ENCODE measurements at places on chromosomes 4 and X.

DNA sequence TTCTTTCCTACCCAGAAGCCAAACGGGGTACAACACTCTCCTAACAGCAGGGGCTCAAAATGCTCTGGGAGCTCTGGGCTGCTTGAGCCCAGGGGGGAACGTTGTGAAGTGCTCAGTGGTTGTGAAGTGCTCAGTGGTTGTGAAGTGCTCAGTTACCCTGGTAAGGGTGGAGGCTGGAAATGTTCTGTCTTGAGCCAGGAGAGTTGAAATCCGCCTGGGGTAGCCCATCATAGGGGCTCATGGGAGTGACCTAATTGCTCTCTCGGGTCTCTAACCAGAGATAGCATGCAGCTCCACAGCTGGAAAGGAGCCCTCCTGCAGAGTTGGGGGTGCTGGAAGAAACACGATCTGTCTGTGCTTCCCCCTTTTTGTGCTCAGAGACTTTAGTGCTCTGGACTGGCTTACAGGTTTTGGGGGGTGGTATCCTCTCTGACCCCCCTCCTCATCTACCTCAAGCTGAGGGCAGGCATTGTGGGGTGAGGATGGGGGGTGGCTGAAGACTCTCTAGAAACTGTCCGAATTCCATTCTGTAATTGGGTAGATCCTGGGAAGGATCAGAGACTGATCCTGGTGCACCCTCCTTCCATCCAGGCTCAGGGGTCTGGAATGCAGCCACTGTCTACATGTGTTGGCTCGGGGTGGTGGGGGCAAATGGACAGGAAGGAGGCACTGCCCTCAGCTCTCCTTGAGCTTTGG is 2.7 kb downstream of the EFNB1 start:
- no peak for DNase-seq

DNA sequence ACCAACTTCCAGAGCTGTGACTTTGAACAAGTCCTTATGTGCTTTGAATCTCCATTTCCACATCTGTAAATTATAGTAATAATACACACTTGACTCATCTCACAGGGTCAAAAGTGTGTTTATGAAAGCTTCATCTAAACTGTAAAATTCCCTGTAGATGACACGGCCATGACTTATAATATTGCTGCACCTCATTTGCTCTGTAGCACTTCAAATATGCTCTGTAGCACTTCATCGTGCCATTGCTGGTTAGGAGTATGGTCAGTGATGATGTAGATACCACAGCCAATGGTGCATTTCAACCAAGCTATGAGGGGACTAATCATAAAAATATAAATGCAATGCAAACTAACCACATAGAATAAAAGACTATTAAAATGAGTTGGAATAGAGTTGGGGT is 318.6 kb downstream of the ANK2 start:
- no peak for DNase-seq

GRCh38 chrX:136210243-136210642 is 41.0 kb downstream of the MAP7D3 start:
- no peak for DNase-seq

GRCh38 chrX:38796946-38797345 is 4.3 kb upstream of the MID1IP1 start:
- DNase-seq: no peak

GRCh38 chr4:94968493-94968892 is 210.7 kb downstream of the BMPR1B start:
- no peak for DNase-seq

GRCh38 chrX:12138361-12139313 is at the start of gene FRMPD4:
Gene FRMPD4, plus strand, starts transcription at chrX:12138473. Its CDS starts 499 bp downstream, at chrX:12138972.
- no peak for DNase-seq

DNA sequence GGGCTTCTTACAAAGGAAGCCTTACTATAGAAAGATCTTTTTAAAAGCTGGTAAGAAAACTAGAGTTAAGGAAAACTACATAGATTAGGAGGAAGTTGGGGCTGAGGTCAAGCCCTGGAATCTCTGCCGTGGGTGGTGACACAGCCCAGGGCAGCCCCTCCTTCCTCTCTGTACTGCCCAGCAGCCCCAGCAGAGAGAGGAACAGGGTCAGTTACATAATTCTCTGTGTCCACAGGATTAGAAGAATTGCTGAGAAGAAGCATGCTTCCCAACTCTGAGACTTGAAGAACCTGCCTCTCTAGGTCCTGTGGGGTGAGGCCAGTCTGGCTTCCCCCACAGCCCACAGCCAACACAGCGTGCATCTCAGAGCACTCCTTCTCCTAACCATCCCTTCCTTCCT is 9.2 kb upstream of the ABLIM2 start:
- no peak for DNase-seq

GRCh38 chr4:7630568-7631287 is 196.0 kb upstream of the PSAPL1 start:
- DNase-seq: no peak

- DNase-seq: no peak
These were observed 13.4 kb downstream of the CCDC158 start for GRCh38 chr4:76407440-76408119.

DNA sequence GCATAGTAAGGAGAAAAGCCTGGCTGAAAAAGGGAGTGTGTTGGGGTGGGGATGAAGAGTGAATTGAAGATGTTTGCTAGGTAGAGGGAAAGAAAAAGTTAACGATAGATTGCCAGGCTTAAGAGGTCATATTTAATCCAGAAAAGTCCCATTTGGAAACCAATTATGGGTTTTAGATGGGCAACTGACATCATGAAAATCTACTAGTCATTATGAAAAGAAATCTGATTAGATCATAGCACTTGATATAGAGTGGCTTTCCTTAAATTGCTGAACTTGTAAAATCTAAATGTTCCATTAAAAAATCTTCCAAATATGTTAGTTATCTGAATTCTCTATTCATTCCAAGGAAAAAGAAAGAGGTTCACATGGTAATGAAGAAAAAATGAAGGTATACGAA is 37.5 kb upstream of the IL21 start:
- no peak for DNase-seq

- DNase-seq: no peak
These were observed 231.1 kb upstream of the ARHGAP24 start for GRCh38 chr4:85243857-85244256.

- no peak for DNase-seq
These were observed 56.7 kb upstream of the RASSF6 start for GRCh38 chr4:73676861-73677323.

- DNase-seq: no peak
These were observed 91.0 kb upstream of the TRIM2 start for GRCh38 chr4:153113061-153113837.

DNA sequence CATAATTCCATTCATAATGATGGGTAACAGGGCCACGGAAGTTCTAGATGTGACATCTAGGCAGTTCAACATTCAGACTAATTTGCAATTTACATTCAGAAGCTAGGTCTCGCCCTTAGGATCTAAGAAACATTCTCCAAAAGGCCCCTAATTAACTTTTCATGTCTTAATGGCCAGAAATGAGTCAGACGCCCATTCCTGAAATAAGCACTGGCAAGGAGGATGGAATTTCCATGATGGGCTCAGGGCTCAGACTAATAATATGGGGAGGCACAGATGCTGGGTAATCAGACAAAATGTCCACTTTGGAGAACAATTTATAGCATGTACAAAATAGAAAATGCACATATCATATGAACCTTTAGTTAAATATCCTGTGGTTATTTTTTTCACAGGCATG is 102.8 kb upstream of the RPS6KA3 start:
- DNase-seq: no peak

DNA sequence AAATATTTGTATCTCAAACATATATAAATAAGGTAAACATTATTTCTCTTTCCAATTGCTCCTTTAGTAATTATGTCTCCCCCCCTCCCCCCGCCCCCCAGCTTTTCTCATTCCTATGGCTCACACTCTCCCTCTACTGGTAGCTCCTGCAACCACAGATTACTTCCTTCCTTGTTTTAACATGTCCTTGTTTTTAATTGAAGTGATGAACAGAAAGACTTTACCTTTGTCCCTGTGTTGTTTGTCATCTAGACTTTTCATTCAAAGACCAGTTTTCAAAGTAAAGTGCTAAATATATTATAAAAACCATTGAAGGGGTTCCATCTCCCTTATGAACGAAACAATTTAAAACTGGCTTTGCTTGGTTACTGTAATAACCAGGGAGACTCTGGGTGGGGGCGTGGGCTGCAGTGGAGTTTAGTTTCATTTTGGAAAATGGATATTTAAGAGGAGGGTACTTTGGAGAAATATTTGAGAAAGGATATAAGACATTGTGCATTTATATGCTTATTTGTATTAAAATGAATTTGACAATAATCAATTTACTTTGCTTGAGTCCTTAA is 352.9 kb downstream of the RAPGEF2 start:
- no peak for DNase-seq

DNA sequence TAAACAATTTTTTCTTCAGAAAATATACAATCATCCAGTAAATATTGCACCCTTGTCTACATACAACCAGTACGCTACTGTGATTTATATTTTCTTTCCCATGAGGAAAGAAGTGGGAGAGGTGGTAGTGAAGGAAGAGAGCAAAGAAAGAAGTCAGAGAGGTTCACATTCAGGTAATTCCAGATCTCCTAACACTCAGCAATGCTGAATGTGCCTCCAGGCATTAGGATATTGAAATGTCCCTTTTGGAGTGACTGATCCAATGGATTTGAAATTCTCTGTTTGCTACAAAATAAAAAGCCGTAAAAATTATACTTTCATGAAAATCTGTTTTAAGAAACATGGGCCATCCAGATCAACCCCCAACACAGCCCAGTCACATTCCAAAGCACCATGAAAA is 211.9 kb upstream of the NR3C2 start:
- no peak for DNase-seq

DNA sequence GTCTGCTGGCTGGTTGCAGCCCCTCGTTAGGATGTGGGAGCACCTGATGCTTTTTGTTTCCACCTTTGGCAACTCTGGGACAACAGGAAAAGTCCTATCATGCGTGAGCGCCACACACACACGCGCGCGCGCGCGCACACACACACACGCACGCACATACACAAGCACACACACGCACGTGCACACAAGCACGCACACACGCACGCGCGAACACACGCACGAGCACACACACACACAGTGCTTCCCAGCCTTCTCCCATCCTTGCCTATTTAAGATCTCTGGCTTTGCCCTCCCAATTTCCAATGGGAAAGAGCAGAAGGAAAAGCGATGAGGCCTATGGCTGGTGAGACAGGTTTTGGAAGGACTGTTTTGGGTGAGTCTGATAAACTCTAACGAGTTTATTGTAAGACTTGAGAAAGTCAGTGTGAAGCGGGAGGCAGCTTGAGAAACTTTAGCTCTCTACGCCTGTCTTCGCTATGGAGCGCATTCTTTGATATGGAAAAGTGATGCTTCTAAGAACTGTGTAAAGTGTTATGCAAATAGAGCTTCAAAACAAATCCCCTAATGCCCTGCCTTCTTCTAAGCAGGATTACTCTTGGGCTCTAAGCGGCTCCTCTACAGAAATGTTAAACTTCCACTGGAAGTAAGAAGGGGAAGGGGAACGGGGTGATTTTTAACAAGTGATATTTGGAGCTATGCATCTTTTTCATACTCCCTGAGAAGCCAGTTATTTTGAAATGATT is 11.8 kb downstream of the SUPT20HL1 start:
- DNase-seq: no peak

DNA sequence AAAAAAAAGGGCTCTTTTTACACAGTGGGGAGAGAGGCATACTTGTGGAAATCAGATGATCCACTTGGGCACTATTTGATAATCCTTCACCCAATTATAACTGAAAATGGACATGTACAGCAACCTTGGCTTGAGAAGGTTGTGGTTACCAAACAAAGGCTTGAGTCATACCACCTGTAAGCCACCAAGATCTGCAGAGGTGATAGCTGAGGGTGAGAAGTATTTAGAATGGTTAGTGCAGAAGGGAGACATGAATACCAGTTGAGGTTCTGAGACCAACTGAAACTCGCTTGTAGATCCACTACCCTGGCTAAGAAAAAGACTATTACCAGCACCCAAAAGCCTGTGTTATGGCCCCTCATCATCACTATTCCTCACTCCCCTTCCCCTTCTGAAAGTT is 614.0 kb downstream of the STIM2 start:
- no peak for DNase-seq
